ENCODE measurements at places on chromosomes 2 and 18. TPM values are rescaled to one million over a fixed set of nuclear protein-coding genes. Genes with fewer than 3 reads are reported as not detected.

GRCh38 chr2:46230115-46230571 lies 67.1 kb upstream of the EPAS1 start:
- no peak for DNase-seq

- DNase-seq, result no peak
Measured at GRCh38 chr2:174153757-174154680, 94.3 kb downstream of the OLA1 start.

Gene C2orf80
- not detected for total RNA-seq

Gene LRRTM1
- total RNA-seq, result not detected
